Mammary epithelial cell (primary cell): ENCODE measurements at places on chromosomes 3 and 15.

DNA sequence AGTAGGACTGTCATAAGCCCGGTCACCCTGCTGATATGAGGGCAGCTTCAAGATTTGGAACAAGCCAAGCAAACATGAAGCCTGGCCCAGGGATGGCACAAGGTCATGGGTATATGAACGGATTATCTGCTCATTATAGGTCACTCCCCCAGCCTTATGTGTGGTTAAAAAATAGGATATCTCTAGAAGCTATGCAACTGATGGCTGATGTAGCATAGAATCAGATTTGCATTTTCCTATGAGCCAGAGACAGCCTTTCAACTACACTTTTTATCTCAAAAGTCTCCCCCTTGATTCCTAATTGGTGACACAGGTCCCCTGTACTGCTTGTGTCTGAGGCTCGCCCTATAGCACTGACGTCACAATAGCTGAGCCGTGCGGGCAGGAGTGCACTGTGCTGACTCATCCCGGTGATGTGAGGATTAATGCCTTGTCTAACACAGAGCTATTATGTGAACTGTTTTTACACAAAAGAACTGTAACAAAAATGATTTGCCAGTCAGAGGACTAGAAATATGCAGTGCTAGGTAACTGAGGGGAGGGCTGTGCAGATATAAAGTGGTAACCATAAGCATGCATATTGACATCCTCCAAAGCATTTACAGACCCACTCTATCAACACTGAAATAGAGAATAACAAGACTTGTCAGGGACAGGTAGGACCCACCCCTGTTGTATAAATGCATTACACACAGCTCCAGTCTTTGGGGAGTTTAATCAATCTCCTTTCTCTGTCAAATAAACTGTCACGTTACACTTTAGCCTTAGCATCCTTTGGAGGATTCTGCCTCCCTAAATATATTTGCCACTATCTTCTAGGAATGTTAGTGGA, 204.9 kb downstream of the TIGIT start:
- DNase-seq = peak; percentile 93

GRCh38 chr3:109563149-109563548, 225.8 kb upstream of the DPPA4 start:
- no peak for DNase-seq

- no peak for DNase-seq
Measured at GRCh38 chr15:54681584-54681983, 515.2 kb downstream of the RSL24D1 start.

- DNase-seq = peak; percentile 98
Measured at GRCh38 chr3:197516517-197516889, 39.3 kb downstream of the BDH1 start.

- peak; percentile 50 for DNase-seq
Measured at GRCh38 chr3:186099178-186099577, 9.7 kb downstream of the ETV5 start.

DNA sequence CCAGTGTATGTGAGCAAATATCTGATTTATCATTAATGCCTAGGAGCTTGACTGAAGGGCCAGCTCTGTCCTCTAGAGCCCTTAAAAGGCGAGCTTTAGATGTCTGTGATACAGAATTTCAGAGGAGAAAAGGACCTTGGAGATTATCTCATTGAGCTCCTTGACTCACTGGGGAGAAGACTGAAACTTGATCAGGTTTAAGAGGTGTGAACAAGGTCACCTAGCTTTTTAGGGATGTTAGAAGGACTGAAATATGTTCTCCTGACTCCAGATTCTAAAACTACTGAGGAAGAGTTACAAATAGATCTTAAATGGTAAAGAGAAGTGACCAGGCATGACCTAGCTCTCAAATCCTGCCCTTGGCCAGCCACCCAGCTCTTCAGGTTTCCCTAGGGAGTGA, 193.7 kb upstream of the BHLHE40 start:
- DNase-seq = no peak

- DNase-seq = no peak
Measured at GRCh38 chr15:45110256-45110820, 3.6 kb downstream of the DUOX2 start.

- DNase-seq = peak; percentile 95
Measured at GRCh38 chr3:184298759-184299487, at the start of gene PSMD2. PSMD2 (plus strand) TSS chr3:184299241; CDS start chr3:184299267, 26 bp downstream.

GRCh38 chr3:10164546-10165393, at the start of gene IRAK2:
IRAK2 (plus strand) TSS chr3:10164919; CDS start chr3:10164955, 36 bp downstream.
- DNase-seq = peak; percentile 49

- no peak for DNase-seq
Measured at GRCh38 chr3:129938140-129938930, 36.2 kb upstream of the TRH start.

DNA sequence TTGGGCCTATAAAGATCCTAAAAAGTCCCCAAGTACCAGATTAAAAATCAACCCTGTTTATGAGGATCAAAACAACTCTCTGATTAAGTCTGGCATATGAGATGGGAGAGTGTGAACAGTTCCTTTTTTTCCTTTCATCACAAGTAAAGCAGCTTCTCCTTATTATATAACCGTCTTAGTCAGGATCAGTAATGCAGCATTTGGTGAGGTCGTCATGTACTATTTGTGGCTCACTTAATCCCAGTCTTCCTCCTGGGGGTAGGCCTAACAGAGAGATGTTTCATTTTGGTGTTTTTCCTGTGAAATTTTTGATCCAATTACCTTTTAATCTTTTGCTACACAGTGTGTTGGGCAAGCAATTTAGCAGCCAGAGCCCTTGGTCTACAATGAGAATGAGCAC, 333.1 kb upstream of the KCNMB2 start:
- no peak for DNase-seq

GRCh38 chr15:63198371-63199250, 9.2 kb downstream of the RAB8B start:
- no peak for DNase-seq

DNA sequence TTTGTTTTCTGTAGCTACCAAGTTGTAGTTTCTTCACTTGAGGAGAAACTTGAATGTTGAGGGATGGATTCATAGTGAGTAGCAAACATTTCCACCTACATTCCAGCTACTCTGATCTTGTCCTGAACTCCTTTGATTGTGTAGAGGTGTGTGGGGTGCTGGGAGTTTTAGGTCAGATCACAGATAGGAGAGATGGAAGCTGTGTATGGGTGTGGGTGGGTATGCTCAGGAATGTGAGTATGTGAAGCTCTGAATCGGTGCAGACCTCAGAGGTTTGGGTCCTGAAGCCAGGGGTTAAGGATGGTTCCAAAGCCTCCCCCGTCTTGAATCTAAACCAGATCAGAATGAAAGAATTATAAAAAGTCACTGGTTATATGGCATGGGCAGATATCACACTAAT, 52.6 kb upstream of the VILL start:
- no peak for DNase-seq

GRCh38 chr3:175640958-175641357, 781.8 kb downstream of the NAALADL2 start:
- no peak for DNase-seq

DNA sequence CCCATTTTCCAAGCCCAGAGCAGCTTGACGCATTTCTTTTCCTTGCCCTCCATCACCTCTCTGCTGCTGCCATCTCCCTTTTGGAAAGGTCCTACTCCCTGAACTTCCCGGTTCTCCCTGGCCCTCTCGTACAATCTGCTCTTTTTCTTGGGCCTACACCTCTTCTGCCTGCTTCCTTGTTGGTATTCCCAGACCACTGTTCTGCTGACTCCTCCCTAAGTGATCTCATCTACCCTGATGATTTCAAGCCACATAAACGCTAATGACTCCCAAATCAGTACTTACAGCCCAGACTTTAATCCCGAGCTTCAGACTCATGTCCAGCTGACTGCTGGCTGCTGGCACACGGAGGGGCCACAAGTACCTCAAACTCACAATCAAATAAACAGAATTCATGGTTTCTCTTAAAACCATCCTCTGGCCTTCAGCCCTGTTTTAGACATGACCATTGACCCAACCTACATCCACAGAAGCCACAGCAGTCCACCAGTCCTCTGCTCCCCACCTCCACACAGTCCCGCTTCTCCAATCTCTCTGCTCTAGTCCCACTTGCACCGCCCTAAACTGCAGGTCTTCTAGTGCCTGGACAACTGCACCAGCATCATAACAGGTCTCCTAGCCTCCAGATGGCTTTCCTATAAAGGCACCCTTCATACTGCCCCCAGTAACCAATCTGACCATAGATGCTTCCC, 57.6 kb downstream of the AAGAB start:
- no peak for DNase-seq

- DNase-seq = no peak
Measured at GRCh38 chr3:157953565-157953964, 152.7 kb downstream of the SHOX2 start.

GRCh38 chr3:8793242-8793641, 23.8 kb upstream of the OXTR start:
- DNase-seq = peak; percentile 80

DNA sequence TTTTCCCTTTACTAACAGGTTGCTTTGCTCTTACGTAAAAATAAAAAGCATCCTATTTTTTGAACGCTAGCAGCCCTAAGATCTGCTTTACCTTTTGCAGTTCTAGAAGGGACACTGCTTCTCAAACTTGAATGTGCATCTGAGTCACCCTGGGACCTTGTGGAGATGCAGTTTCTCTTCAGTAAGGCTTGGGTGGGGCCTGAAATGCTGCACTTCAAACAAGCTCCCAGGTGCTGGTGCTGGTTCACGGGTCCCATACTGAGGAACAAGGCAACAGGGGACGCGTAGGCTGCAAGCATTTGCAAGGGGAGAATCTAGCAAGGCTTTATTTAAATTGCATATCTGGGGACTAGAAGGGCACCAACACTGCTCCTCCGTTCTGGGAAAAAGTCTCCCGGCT, 30.0 kb downstream of the MB21D2 start:
- no peak for DNase-seq

DNA sequence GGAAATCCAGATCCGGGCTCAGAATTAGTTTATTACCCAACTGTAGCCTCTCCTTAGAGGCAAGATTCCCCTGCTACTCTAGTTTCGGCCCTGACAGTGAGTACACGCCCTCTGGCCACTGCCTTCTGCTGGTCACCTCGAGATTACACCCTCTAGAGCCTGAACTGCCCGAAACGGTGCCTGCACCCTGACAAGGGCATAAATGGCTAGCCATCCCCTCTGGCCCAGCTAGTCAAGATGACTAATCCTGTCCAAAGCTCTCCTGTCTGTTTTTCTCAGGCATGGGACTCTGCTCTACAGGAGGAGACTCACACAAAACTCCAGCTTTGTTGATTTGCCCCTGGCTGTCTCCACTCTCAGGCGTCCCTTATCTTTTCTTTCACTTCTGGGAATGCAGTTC, 150.5 kb upstream of the UBE2E2 start:
- DNase-seq = no peak

- DNase-seq = no peak
Measured at GRCh38 chr15:52682200-52682599, 3.0 kb upstream of the ATOSA start.

DNA sequence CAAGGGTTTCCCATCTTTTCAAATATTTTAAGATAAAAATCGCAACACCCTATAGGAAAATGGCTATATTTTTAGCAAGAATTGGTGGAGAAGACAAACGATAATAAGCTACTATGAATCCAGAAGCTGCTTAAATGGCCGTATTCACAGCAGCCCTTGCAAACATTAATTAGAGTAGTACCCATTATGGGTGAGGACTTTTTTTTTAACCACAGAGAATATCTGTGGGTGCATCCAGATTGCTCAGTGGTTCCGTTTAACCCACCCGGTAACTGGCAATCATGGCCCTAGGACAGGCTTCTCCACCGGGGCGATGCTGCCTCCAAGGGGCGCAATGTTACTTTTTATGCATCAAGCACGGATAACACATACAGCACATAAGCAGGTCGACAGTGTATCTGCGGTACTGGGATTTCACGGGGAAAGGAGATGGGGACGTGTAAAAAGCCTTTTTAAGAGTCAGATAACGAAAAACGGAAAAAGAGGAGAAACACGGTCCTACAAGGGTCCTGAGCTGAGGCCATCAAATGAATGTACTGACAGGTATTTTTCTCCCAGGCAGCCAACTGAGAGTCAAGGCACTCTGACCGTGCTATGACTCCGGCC, 968 bp upstream of the TMEM266 start:
- peak; percentile 13 for DNase-seq

- no peak for DNase-seq
Measured at GRCh38 chr15:98402486-98402885, 245.9 kb upstream of the IGF1R start.

DNA sequence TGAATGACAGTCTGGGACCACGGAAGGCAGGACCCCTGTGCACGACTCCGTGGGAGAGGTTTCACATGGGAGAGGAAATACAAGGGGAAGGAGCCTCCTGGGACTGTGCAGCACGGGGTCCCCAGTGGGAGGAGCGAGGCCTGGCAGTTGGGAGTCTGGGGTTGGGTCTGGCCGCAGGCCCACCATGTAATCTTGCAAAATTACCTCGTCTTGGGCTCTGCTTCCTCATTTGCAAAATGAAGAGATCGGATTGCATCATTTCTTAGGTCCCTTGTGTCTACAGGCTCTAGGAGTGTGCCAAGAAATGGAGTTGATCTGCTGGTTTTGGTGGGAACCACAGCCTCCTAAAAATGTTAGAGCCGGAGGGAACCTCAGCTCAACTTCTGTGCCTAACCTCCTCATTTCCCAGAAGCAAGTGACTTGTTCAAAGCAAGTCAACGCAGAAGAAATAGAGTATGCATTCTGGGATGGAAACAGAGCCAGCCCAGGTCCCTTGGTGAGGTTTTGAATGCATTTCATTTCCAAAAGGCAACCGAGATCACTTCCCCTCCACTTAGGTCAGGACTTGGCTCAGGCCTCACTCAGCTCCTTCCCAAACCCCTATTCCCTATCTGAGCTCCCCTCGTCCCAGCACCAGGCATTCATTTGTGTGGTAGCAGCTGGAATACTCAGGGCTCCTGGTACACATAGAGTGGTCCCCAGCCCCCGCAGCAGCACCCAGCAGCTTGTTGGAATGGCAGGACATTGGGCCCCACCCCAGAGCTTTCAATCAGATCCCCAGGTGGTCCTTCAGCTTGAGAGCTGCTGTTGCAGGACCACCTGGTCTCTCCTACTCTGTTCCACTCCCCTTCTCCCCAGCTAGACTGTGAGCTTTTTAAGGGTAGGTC, 267.7 kb downstream of the XXYLT1 start:
- DNase-seq = no peak

DNA sequence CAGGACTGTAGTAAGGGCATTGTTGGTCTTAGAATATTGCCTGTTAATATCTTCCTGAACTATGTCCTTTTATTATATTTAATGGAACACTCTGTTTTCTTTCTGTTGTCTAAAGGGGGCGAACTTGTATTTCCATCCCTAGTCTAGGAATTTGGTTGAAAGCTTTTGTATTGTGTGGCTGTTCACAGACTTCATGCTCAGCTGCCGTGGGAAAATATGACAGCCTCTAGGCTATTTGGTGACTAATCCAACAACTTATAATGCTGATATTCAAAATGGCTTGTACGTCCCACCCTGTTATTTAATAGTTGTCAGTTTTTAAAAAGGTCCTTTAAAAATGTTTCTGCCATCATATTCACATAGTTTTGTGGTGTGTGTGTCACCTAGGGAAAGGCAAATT, 202.6 kb downstream of the KLHL25 start:
- DNase-seq = peak; percentile 88

- DNase-seq = no peak
Measured at GRCh38 chr15:46854564-46854963, 862.7 kb upstream of the SEMA6D start.

DNA sequence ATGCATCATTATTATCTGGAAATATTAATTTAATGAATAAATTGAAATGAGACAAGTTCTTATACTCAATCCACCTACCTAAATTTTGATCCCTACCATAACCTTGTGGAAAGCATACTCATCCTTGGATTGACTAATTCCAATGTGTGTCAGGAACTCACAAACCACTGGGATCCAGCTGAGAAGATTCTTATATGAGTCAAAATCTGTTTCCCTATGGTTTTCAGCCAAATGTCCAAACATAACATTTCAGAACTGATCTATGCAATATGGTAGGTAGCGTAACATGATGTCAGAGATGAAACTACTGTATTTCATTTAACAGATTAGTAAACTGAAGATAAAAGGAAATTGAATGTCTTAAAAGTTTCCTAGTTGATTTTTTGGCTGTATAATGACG, 250.0 kb downstream of the PLOD2 start:
- no peak for DNase-seq
